Caki2 (cell line): ENCODE measurements at places on chromosomes 7 and 10. TPM values are rescaled to one million over a fixed set of nuclear protein-coding genes. Genes with fewer than 3 reads are reported as not detected.

DNA sequence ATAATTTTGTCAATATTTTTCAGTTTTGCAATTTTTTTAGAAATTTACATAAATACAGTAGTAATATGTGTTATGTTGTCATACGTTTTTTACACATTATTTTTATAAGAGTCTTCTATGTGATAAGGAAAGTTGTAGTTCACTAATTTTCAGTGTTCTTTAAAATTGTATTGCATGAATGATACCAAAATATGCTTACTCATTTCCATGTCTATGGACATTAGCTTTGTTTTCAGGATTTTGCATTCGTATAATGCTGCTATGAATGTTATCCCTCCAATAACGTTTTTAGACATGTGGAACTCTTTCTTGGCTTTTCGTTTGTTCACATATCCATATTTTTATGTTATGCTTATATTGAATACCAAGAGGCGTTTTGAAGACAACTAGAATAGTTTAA, 260.0 kb downstream of the ARL4A start:
- no peak for DNase-seq

GRCh38 chr10:52128056-52128683, 185.9 kb upstream of the DKK1 start:
- DNase-seq, result no peak

DNA sequence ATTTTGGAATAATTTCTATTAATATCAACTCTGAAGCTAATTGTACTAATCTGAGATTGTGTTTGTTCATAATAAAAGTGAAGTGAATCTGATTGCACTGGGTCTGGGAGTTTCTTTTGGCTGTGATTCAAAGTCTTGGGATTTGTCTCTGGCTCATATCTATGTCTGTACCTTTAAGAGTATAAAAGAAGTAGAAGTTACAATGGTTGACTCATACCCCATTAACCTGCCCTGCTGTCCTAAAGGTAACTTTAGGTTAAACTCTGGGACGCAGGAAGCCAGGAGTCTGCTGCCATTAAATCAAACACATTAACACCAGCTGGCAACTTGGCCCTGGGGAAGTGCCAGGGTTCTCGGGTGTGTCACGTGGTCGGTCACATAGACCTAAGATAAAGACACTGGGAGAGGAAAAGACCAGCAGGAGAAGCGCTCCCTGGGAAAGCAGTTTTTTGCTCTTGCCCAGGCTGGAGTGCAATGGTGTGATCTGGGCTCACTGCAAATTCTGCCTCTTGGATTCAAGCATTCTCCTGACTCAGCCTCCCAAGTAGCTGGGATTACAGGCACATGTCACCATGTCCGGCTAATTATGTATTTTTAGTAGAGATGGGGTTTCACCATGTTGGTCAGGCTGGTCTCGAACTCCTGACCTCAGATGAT, 17.8 kb downstream of the SCD start:
- peak; percentile 96 for DNase-seq

DNA sequence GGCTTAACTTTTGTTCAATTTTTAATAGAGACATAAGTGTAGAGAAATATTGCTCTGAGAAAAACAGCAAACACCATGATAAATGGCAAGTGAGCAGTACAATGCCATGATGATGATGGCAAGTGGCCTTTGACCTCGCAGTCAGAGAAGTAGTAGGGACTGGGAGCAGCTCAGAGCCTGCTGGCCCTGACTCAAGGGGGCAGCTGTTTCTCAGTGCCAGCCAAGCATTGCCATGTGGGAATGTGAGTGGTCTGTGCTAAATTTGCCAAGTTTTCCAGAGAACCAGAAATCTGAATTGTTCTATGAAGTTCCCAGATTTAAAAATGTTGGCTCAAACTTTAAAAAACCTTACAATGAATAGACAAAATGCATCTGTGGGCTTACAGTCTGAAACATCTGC, 187.9 kb downstream of the BICC1 start:
- no peak for DNase-seq

GRCh38 chr10:33293531-33294170, 40.8 kb downstream of the NRP1 start:
- DNase-seq, result no peak

DNA sequence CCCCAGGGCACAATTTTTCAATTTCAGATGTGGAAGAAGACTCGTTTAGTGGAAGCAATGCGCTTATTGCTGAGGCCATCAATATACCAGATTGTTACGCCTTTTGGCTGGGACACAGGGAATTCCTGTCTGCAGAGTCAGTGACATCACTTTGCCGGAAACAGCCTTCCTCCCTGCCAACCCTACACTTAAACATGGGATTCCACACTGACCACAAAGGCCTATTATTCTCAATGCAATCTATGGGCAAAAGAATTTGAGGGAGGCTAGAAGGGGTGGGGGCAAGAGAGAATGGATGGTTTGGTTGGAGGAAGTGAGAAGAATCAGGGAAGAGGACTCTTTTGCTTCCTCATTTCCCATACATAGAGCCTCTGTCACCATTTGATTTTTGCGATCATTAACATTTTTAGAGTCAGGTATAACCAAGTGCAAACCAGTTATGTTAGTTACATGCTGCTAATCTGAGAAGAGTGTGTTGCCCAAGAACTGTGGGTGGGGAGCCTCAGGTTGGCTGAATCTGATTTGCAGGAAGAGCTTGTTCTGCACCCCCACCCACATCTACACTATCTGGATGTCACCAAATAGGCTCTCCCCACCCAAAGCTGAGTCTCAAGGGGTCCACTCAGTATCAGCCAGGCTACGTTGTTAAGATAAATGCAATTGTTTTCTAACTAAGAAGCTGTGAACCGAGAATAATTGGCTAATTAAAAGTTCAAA, 58.2 kb downstream of the ENTPD1 start:
- no peak for DNase-seq

GRCh38 chr10:36202881-36203280, 560.8 kb upstream of the FZD8 start:
- DNase-seq, result no peak

GRCh38 chr7:4689668-4690067, 7.6 kb downstream of the FOXK1 start:
- peak; percentile 70 for DNase-seq

GRCh38 chr7:50674896-50675835, 107.5 kb downstream of the GRB10 start:
- DNase-seq, result no peak

DNA sequence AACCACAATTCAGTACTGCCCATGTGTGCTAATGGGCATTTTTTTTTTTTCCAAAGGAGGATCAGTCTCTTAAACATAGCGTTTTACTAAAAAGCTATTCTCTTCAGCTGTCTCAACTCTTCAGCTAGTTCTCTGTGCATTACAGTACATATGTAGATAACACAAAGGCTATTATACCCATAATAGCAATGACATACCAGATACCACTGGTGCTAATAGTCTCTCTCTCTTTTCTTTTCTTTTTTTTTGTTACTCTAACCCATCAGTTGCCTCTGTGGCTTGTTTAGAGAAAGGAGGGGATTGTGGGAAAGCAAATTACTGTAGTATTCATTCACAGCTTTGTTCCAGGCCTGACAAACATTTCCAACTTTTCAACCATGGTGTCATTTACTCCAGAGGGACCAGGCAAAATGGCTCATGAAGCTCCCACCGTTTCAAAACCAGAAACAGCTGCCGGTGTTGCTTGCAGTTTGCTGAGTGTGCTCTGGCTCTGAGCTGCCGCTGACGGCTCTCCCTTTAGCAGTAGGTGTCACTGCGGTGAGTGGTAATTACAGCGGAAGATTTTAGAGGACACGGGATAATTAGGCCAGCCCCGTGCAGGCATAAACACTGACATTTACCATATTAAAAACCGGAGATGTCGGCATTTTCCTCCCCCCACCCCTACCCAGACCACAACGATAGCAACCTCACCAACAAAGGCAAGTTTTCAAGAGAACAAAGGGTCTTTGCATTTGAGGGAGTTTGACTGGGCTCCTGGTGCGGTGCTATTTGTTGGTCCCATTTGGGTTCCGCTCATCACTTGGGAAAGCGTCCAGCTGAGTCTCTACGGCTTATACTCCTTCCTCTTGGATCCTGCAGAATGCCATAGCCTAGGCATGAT, 1005.5 kb downstream of the KCNMA1 start:
- no peak for DNase-seq

DNA sequence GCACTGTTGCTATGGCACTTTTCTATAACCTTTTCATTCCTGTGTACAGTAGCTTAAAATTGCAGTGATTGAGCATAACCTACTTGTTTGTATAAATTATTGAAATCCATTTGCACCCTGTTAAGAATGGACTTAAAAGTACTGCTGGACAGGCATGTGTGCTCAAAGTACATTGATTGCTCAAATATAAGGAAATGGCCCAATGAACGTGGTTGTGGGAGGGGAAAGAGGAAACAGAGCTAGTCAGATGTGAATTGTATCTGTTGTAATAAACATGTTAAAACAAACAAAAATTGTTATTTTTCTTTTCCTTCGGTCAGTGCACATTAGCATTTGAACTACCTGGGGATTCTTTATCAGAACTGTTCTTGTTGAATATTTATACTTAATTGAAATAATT, 57.1 kb upstream of the BAMBI start:
- DNase-seq, result no peak

- DNase-seq, result no peak
These were observed 51.9 kb upstream of the GNAT3 start for GRCh38 chr7:80563561-80564327.

- no peak for DNase-seq
These were observed 42.5 kb downstream of the ASZ1 start for GRCh38 chr7:117384688-117385362.

GRCh38 chr7:94436018-94436604, 41.4 kb downstream of the COL1A2 start:
- DNase-seq, result peak; percentile 41

Gene DPYSL4
- total RNA-seq, result 0.14 TPM in 1 of 2 replicates, not detected in the other

Gene MEST
- 26.0 and 28.6 TPM in 2 replicates for total RNA-seq

Gene OR2A1
- not detected in 2 replicates for total RNA-seq

Gene ASB10
- not detected in 2 replicates for total RNA-seq
